Right atrium auricular region (tissue), 2 donors: ENCODE measurements at places on chromosomes 12 and 14.

- H3K4me3 ChIP-seq: no peak overlapping the region
- no peak overlapping the region for H3K27ac ChIP-seq
- no peak for DNase-seq
Measured at GRCh38 chr12:48104531-48104930, 1.3 kb downstream of the SENP1 start.

DNA sequence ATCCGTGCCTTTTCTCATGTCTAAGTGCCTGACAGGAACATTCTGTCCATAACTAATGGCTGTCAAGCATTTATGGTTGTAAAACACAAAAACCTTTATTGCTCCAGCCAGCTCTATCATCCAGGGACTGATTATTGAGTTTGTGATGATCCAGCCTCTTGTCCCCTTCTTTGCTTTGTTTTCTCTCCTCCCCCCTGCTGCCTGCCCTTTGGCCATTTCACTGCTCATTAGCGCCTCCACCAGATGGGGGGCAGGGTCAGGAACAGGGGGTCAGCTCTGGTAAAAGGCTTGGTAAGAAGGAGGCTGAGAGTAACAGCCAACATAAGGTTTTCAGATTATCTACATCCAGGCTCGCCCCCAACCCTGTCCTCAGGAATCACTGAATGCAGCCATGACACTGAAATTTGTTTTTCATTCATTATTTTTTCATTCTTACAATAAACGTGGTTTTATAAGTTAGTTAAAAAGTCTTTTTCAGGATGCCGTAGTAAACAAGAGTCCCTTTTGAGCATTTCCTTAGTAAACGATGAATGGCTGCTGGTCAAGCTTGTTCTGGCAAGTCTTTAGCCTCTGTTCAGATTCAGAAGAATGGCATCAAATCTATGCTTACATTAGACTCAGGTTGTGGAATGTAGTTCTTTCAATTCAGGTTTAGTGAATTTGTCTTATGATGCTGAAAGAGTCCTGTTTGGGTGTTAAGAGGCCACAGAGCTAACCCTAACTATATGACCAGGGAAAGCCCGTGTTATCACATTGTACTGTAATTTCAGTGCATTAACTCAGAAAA is 21.7 kb downstream of the HMGA2 start:
- H3K4me3 ChIP-seq: no peak overlapping the region
- H3K27me3 ChIP-seq: no peaks in the 10 kb centered on the region
- no peaks in the 10 kb centered on the region for H3K4me1 ChIP-seq
- H3K36me3 ChIP-seq: no peaks in the 10 kb centered on the region

DNA sequence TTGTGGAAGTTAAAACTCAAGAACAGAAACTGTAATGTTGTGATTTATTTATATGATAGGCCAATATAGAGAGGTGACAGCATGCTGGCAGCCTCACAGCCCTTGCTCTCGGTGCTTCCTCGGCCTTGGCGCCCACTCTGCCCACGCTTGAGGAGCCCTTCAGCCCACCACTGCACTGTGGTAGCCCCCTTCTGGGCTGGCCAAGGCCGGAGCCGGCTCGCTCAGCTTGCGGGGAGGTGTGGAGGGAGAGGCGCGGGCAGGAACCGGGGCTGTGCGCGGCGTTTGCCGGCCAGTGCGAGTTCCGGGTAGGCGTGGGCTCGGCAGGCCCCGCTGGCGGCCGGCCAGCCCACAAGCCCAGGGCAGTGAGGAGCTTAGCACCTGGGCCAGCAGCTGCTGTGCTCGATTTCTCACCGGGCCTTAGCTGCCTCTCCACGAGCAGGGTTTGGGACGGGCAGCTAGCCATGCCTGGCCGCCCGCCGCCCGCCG is 65.8 kb upstream of the SLC8A3 start:
- H3K4me1 ChIP-seq: no peaks in the 10 kb centered on the region
- no peaks in the 10 kb centered on the region for H3K36me3 ChIP-seq
- peak overlapping the region; percentile 48 for H3K4me3 ChIP-seq
- H3K27ac ChIP-seq: no peak overlapping the region

DNA sequence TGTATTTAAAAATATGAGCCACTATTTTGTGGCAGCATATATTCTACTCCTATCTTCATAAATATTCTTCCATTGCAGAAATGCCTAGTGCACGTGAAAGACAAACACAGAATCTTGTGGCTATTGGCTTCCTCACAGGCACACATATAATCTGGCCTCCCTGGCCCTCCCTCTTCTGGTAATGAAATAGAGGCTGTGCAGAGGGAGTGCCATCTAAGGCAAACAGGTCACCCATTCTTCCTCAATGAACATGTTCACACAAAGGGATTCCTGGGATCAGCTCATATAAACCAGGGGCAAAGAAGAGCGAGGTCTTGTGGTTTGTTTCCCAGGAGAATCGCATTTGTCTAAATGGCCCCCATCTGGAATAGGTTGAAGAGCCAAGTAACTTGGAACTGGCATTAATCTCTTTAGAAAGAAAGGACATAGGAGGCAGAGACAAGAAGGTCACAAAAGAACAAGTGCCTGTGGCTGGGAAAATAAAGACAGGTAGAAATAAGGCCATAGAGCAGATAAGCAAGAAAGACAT is 171.6 kb upstream of the PTPRQ start:
- H3K4me1 ChIP-seq: no peaks in the 10 kb centered on the region
- H3K4me3 ChIP-seq: no peak overlapping the region
- H3K36me3 ChIP-seq: no peaks in the 10 kb centered on the region
- H3K27me3 ChIP-seq: no peaks in the 10 kb centered on the region
- H3K27ac ChIP-seq: no peak overlapping the region

- peaks cover 15% of the 10 kb centered on the region for H3K4me1 ChIP-seq
- H3K27ac ChIP-seq: no peak overlapping the region
- H3K36me3 ChIP-seq: no peaks in the 10 kb centered on the region
- H3K4me3 ChIP-seq: no peak overlapping the region
Measured at GRCh38 chr14:72818998-72819397, 74.9 kb downstream of the DPF3 start.

- H3K36me3 ChIP-seq: no peaks in the 10 kb centered on the region
- no peak for DNase-seq
- no peaks in the 10 kb centered on the region for H3K27me3 ChIP-seq
- no peaks in the 10 kb centered on the region for H3K4me1 ChIP-seq
- no peak overlapping the region for H3K4me3 ChIP-seq
Measured at GRCh38 chr12:26795910-26796309, 37.1 kb downstream of the ITPR2 start.
